Lung (tissue), 17 donors: ENCODE measurements at places on chromosomes 2 and 18.

GRCh38 chr2:168456521-168457189 is 583 bp downstream of the CERS6 start:
- H3K36me3 ChIP-seq, result no peaks in the 10 kb centered on the region
- peak overlapping the region; percentile 85 for H3K4me3 ChIP-seq
- H3K4me1 ChIP-seq, result peaks cover 8% of the 10 kb centered on the region
- H3K27ac ChIP-seq, result peak overlapping the region; percentile 76
- DNase-seq, result peak; percentile 60
- no peaks in the 10 kb centered on the region for H3K27me3 ChIP-seq

DNA sequence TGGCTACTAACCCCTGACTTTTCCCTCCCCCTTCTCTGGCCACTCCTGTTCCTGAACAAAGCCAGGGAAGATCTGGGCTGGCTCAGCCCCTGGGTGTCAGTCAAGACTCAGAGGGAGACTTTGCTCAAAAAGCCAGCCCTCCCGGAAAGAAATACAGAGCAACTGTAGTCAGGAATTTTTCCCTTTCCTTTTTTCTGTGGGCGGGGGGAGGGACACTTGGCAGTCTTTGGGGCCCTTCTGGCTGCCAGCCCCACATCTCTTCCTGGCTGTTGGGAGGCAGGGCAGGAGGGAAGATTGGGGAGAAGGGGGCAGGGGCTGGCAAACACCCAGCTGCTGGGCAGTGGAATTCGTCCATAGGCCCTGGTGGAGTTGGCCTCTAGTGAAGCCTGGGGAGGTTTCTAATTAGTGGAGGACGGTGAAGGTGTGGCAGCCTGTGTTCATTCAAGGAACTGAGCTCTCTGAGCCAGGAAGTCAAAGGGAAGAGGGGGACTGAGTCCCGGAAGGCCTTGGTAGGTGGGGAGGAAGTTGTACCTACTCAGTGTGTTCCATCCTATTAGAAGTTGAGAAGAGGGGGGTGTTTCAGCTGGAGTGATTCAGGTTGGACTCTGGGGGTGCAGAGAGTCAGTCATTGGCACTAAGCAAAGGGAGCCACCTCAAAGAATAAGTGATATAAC is 10.9 kb downstream of the IGFBP2 start:
- H3K4me1 ChIP-seq, result peaks cover 16% of the 10 kb centered on the region
- H3K27me3 ChIP-seq, result no peaks in the 10 kb centered on the region
- no peaks in the 10 kb centered on the region for H3K36me3 ChIP-seq
- H3K27ac ChIP-seq, result no peak overlapping the region

GRCh38 chr2:181128199-181128598 is 147.8 kb downstream of the UBE2E3 start:
- H3K4me3 ChIP-seq, result no peak overlapping the region
- H3K36me3 ChIP-seq, result no peaks in the 10 kb centered on the region
- H3K4me1 ChIP-seq, result no peaks in the 10 kb centered on the region
- no peaks in the 10 kb centered on the region for H3K27me3 ChIP-seq

GRCh38 chr2:56130463-56131070 is 53.2 kb upstream of the CCDC85A start:
- peak; percentile 47 for DNase-seq
- no peaks in the 10 kb centered on the region for H3K4me1 ChIP-seq
- no peaks in the 10 kb centered on the region for H3K27me3 ChIP-seq
- H3K36me3 ChIP-seq, result no peaks in the 10 kb centered on the region
- no peak overlapping the region for H3K27ac ChIP-seq

DNA sequence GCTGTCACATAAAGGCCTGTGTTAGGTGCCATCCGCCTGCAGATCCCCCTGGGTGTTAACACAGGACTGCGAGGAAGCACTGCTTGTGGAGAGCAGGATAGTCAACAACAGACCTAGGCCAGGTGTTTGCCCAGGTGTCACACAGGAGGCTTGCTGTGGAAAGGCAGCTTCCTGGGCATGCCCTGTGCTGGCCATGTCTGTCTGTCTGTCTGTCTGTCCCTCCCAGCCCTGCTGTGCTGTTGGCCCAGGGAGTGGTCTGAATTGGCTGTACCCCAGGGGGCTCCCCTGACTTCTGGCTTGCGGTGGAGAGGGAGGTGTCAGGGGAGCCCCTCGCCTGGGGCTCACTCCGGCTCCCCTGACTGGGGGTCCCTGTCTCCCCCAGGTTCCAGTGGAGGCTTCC is 53.2 kb downstream of the SH3BP4 start:
- no peak for DNase-seq
- peaks cover 42% of the 10 kb centered on the region for H3K4me1 ChIP-seq
- peaks cover 2% of the 10 kb centered on the region for H3K36me3 ChIP-seq
- no peak overlapping the region for H3K27ac ChIP-seq
- no peak overlapping the region for H3K4me3 ChIP-seq
- no peaks in the 10 kb centered on the region for H3K27me3 ChIP-seq

- H3K27me3 ChIP-seq, result no peaks in the 10 kb centered on the region
- H3K4me1 ChIP-seq, result no peaks in the 10 kb centered on the region
- DNase-seq, result peak; percentile 66
- peaks cover 7% of the 10 kb centered on the region for H3K36me3 ChIP-seq
- H3K27ac ChIP-seq, result no peak overlapping the region
Observed at GRCh38 chr18:76376225-76376624, 118.8 kb downstream of the ZNF516 start.

- no peak overlapping the region for H3K4me3 ChIP-seq
- no peaks in the 10 kb centered on the region for H3K27me3 ChIP-seq
- no peaks in the 10 kb centered on the region for H3K4me1 ChIP-seq
Observed at GRCh38 chr2:206700156-206700555, 18.0 kb downstream of the DYTN start.

DNA sequence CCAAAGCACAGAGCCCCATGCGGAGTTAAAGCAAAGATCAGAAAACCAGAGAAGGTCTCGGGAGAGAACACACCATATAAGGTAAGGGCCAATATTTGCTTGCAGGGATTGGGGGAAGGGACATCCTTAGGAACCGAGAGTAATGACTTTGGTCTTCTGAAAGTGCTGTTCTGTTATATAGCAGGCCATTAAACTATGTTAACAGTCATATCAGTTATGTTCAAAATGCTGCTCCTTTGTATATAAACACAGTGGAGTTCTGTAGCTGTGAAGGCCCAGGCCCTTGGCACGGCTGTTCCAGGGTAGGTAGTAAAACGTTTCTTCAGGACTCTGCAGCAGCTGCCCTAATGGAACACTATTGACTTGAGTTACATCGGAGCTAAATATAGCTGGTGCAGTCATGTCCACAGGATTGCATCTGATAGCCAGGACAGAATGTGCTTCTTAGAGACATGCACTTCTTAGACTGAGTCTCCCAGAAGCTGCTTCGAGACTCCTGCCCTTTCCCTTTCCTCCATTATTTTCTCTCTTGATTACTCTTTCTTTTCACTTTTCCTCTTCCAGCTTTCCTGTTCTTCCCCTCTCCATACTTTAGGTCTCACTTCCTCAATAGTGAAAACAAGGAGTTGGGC is 122.4 kb downstream of the SETBP1 start:
- H3K27ac ChIP-seq, result peak overlapping the region; percentile 30
- H3K4me3 ChIP-seq, result no peak overlapping the region
- H3K4me1 ChIP-seq, result no peaks in the 10 kb centered on the region
- no peaks in the 10 kb centered on the region for H3K36me3 ChIP-seq

DNA sequence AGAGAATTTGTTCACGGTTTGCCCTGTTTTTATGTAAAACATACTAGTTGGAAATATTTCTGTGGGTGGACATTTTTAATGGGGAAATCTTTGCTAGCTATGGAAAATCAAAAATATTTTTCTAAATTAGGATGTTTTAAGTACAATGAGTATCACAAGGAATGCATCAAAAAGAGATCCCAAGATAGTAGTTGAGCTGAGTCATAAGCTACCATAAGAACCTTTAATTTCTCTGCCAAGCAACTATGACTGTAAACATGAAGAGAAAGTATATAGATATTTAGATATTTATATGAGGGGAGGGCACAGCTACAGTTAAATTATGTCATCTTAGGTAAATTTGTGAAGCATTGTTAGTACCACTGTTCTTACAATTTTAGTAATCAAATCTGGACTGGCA is 646.2 kb downstream of the XIRP2 start:
- no peak overlapping the region for H3K27ac ChIP-seq
- no peaks in the 10 kb centered on the region for H3K36me3 ChIP-seq
- no peaks in the 10 kb centered on the region for H3K4me1 ChIP-seq
- DNase-seq, result no peak
- no peak overlapping the region for H3K4me3 ChIP-seq

DNA sequence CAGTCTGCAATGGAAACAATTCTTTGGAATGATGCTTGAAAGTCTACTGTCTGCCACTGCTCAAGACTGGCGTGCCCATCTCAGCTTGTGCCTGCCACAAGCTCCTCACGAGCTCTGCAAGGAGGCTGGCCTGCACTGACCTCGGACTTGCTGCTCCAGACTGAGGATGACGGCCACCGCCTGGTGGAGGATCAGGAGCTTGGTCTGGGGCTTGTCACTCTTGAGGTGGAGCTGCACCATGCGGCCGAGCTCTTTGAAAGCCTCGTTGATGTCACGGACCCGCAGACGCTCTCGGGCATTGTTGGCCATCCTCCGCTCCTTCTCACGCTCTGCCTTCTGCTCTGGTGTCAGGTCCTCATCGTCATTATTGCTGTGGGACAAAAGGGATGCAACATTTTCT is 269.4 kb upstream of the CCDC68 start:
- H3K4me1 ChIP-seq, result no peaks in the 10 kb centered on the region
- no peak for DNase-seq
- no peak overlapping the region for H3K27ac ChIP-seq
- no peaks in the 10 kb centered on the region for H3K27me3 ChIP-seq
- H3K36me3 ChIP-seq, result peaks cover 5% of the 10 kb centered on the region

GRCh38 chr2:64820901-64821300 is 167.2 kb upstream of the SERTAD2 start:
- H3K27ac ChIP-seq, result no peak overlapping the region
- no peaks in the 10 kb centered on the region for H3K36me3 ChIP-seq
- no peak for DNase-seq
- no peak overlapping the region for H3K4me3 ChIP-seq
- no peaks in the 10 kb centered on the region for H3K4me1 ChIP-seq
- no peaks in the 10 kb centered on the region for H3K27me3 ChIP-seq

DNA sequence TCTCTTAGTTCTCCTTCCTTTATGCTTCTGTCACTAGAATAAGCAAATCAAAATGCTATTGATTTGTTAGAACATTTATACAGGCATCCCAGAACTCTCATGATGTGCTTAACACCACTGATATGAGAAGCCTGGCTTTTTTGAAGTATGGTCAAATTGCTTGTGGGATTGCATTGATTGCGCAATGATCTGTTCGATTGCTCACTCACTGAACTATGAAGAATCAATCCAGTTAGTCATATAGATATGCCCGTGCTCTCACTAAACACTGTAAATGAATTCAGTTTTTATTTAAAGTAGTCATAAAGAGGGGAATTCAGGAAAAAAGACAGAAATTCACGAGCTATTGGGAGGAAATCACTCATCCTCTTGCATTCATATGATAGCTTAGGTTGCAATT is 1237.8 kb downstream of the SUCLG1 start:
- H3K27me3 ChIP-seq, result no peaks in the 10 kb centered on the region
- no peak overlapping the region for H3K27ac ChIP-seq
- no peak for DNase-seq
- H3K4me3 ChIP-seq, result no peak overlapping the region
- H3K36me3 ChIP-seq, result no peaks in the 10 kb centered on the region

DNA sequence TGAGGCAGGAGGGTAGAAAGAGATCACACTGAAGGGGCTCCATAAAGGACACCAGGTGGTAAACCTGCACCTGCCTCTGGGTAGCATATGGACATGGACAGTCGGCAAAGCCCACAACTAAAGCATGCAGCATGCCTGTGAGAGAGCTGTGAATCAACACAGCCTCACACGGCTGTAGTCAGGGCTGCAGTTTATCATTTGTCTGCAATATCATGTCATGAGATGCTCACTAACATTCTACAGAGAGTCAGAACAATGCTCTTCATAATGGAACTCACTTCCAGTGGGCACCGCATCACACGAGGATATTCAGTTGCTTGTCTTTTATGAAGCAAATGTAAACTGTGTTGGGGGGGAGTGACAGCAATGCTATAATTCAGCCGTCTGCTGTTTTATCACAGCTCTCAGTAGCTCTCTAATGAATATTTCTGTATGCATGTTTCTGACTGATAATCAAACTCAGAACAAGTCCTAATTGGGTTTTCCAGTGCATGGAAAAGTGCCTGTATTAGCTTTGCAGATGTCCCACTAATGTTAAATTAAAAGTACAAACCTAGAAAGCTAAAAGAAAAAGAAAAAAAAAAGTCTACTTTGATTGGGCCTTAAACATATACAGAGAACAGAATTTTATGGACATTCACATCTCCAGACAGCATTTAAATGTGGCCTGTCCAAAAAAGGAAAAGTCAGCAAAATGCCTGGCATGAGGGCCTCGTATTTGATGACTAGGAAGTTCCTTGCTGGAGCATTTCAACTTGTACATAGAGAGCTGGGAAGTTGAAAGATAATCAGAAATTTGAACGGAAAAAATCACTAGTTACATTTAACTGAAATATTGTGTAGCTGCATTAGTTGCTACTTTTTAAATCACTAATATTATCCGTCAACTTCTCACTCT is 406.1 kb upstream of the SOX11 start:
- no peak overlapping the region for H3K4me3 ChIP-seq
- no peak overlapping the region for H3K27ac ChIP-seq
- H3K27me3 ChIP-seq, result no peaks in the 10 kb centered on the region
- DNase-seq, result peak; percentile 16

DNA sequence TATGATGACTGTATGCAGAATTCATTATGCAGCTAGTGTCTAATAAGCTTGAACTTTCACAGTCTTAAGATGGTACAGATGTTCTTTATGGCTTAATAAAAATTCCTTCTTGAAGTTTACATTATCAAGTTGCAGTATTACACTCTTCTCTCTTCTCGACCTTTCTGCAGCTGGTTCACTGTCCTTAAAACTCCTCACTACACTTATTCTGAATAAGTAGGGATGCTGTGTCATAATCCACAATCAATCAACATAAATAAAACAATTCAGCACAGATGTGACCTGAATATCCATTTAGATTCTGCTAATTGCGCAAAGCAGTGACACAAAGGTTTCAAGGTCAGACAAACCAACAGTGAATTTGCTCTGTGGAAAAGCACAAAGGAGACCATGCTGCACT is 356.8 kb downstream of the SUCLG1 start:
- no peak overlapping the region for H3K27ac ChIP-seq
- no peaks in the 10 kb centered on the region for H3K4me1 ChIP-seq
- no peak overlapping the region for H3K4me3 ChIP-seq
- DNase-seq, result no peak

DNA sequence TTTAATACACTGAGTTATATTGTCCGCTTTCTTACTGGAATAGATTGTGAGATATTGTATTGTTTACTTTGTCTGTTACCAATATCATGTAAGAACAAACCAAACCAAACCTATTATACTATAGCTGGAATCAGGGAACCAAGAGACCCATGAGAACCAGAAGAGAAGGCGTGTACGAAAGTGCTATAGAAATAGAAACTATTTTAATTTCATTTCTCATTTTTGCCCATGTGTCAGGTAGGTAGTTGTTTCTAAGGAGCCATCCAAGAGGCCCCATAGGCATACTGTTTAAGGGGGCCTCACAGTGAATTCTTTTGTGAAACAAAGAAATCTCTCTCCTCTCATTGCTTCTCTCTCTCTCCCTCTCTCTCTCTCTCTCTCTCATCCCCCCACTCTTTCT is 363.6 kb downstream of the RNF144A start:
- H3K4me3 ChIP-seq, result no peak overlapping the region
- H3K36me3 ChIP-seq, result no peaks in the 10 kb centered on the region
- H3K27me3 ChIP-seq, result no peaks in the 10 kb centered on the region
- no peak overlapping the region for H3K27ac ChIP-seq

- no peak overlapping the region for H3K4me3 ChIP-seq
- no peak for DNase-seq
- H3K4me1 ChIP-seq, result no peaks in the 10 kb centered on the region
- H3K36me3 ChIP-seq, result no peaks in the 10 kb centered on the region
- no peak overlapping the region for H3K27ac ChIP-seq
Observed at GRCh38 chr2:146776596-146776995, 1068.2 kb upstream of the ACVR2A start.
